ENCODE measurements at places on chromosomes 3 and 15.

- DNase-seq: no peak
Measured at GRCh38 chr15:85383470-85384148, 3.2 kb downstream of the AKAP13 start.

GRCh38 chr15:50857763-50858162 lies 50.7 kb upstream of the AP4E1 start:
- DNase-seq: no peak

DNA sequence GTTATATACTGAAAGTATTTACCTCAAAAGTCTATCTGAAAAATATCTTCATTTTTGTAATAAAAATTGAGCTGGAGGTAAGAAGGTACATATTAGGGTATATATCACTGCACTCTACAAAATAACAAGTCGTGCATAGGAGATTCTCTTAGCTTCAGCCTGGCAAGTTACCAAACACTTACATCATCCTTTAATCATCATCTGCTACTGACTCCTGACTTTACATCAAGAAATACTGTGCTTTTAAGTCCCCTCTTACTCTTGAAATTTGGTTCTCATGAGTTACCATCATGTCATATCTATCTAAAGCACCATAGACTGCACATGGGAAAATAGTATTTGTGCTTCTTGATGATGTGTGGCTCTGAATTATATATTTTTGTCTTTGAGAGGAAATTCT lies 50.8 kb downstream of the LYSMD4 start:
- DNase-seq: no peak

DNA sequence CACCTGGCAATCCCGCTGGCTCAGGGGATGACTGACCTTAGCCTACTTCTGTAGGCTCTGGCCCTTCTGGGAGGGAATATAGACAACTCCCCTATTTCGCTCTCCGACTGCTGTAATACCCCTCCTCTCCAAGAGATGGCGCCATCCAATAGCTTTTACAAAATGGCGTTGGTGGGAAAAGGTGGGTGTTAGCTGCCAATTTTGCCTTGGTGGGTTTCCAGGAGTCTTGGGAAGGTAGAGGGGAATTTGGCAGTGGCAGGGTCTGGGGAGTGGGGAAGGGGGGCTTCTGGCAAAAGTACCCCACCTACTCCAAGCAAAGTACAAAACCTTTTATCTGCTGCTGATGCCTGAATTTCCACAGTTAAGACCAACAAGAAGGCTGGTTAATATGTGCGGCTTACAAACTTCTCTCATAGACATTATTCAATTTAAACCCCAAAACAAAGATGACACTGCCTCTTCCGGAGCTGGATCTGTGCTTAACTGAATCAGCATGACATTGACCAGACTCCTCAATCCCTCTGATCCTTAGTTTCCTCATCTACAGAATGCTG lies 62.1 kb downstream of the RASGRF1 start:
- DNase-seq: no peak

DNA sequence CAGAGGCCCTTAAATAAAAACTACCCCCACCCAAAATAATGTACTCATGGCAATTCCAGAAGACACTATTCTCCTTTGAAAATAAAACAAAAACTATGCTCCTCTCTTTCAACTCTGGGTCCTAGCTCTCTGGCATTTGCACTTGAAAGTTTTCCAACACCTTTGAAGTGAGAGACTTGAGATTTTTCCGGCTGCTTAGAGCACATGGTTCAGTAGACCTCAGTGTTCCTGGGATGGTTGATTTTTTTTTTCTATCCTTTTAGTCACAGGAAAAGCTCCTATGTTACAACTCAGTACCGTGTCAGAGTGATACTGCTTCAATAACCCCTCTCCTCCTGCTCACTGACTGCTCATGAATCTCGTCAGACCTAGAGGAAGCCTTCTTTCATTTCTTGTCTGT lies 118.3 kb upstream of the TUSC7 start:
- no peak for DNase-seq

Measured in activated gamma-delta T cell treated with anti-CD3 and anti-CD28 coated beads, Interleukin-2, amount 50 U/mL, for 16 hours (primary cell).